ENCODE measurements at places on chromosomes 7 and 10.

GRCh38 chr7:84663224-84663623, 468.6 kb upstream of the SEMA3A start:
- no peak for DNase-seq

DNA sequence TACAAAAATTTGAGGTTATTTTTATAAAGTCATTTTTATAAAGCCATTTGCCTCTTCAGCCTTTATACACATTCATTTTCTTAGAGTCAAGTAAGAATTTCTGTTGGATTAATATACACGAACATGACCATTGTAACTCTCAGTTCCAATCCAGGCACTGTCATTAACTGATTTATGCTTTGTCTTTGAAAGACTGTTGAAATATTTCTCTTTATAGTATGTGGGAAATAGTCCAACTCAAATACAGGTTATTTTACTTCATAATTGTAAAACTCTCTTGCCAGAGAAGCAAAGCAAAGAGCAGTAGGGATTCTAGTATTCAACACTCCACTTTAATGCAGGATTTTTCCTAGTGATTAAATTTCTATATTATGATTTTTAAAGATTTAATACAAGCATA, 36.5 kb upstream of the PAPSS2 start:
- no peak for DNase-seq

DNA sequence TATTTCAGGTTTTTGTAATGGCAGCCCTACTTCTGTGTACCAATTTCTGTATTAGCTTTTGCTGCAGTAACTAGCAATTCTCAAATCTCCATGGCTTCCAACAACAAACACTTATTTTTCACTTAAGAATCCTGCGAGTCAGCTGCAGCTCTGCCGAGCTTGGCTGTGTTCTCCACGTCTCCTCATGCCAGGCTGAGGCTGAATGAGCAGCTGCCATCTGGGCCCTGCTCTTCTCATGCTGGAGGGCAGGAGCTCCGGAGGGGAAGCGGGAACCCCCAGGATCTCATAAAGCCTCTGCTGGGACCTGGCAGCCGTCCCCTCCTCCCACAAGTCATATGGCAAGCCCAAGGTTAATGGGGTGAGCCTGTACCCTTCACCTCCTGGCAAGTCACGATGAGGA, 591.1 kb downstream of the SDK1 start:
- DNase-seq = no peak

- DNase-seq = no peak
Measured at GRCh38 chr10:53396876-53397275, 624.3 kb upstream of the MBL2 start.

GRCh38 chr10:80187465-80188409, 17.6 kb downstream of the ANXA11 start:
- DNase-seq = peak; percentile 80

DNA sequence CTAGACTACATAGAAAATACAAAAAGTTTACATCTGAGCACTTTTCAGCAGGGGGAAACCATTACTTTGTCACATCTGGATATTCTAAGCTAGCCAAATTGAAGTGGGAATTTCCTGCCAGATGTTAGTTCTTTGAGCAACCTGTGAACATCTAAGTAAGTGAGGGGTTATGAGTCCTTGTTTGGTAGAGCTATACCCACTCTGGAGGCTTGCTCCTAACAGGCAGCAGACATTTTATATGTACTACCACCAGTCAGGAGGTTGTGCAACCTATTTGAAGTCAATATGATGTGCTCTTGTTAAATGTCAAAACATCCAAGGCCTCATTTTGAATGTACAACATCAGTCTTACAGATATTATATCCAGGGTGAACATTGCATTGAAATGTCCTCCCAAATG, 143.3 kb upstream of the KAT6B start:
- DNase-seq = no peak

GRCh38 chr10:106360870-106361269, 803.6 kb downstream of the SORCS1 start:
- no peak for DNase-seq

All from activated T-cell treated with anti-CD3 and anti-CD28 coated beads, Interleukin-2, amount 50 U/mL, for 48 hours (primary cell).